ENCODE measurements at places on chromosomes 7 and 10.

DNA sequence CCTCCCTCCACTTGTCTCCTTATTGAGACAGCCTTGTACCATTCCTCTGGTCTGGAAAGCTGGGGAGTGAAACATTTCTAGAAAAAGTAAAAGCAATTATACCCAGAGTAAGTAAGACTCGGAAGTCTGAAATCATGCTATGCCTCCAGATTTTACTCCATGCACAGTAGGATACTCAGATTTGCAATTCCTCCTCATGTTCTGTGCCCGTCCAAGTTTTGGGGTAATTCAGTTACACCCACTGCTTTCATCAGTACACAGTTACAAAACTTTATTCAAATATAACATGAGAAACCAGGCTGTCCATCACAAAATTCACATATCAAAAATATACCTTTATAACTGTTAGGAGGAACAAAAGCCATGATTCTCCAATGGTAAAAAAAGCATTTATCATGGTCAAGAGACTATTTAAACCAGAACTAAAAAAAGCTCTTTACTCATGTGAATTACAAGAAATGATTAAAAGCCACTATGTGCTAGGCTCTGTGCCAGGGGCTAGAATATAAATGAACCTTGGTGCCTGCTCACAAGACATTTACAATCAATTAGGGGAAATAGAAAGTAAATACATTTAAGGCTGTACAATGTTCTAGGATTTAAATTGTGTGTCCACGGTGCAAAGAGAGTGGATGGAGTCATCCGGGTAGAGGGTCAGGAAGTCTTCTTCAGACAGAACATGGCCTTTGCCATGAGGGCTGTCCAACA, 320.2 kb downstream of the ELMO1 start:
- no peak for DNase-seq

- DNase-seq: no peak
Measured at GRCh38 chr7:120716307-120716706, 141.6 kb downstream of the TSPAN12 start.

DNA sequence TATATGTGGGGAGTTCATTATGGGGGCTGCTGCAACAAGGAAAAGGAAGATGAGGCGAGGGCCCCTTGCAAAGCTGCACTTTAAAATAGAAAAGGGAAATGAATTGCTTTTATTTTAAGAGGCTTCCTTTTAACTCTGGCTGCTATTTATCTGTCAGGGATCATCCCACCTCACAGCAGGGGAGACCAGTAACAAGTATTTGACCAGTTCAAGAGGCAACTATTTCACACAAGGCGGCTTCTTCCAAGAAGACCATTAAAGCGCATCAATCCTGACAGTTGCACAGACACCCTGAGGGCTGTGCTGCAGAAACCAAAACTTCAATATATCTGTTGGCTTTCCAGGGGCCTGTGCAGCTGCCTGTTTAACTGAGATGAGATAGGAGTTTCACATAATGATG, 1009.2 kb downstream of the SORCS3 start:
- no peak for DNase-seq

DNA sequence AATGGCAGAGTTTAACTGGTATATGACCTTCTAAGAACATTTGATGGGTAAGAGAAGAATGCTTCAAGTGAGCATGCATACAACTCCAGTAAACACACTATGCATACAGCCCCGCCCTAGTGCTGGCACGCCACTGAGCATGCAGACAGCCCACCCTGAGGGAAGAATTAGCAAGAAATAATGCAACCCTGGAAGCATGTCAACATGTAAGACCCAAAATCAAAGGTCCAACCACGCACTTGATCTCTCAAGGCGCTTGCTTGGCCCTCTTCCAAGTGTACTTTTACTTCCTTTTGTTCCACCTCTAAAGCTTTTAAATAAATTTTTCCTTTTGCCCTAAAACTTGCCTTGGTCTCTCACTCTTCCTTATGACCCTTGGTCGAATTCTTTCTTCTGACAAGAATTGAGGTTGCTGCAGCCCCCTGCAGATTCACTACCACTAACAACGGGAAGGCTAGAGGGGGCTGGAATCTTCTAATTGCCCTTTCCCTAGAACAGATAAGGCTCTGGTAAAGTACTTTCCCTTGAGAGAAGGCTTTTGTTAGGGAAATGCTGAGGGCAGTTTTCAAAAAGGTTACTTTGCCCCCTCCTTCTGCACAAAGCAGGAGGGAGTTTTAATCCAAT, 3.4 kb downstream of the FAM24B start:
- no peak for DNase-seq

- DNase-seq: no peak
Measured at GRCh38 chr7:127317447-127317961, 64.8 kb upstream of the GRM8 start.

- no peak for DNase-seq
Measured at GRCh38 chr7:143361552-143362130, 872 bp downstream of the FAM131B start.

All from 8988T (cell line).